ENCODE measurements at places on chromosomes 7 and 10.

DNA sequence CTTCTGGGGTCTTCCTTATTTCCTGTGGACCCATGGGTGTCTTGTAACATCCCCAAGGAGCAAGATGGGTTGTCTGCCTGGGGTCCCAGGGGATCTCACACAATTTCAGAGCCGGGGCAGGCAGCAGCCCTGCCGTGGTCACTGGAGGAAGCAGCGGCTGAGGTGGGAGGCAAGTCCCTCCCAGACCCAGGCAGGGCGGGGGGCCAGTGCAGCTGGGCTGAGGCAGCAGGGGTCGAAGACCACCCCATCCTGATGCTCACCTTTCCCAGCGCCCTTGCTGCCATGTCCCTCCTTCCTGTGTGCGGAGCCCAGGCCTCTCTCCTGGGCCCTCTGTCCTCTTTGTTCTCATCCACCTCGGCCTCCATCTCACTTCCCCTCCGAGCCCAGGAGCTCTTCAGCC, 583.0 kb upstream of the COBL start:
- no peak for DNase-seq

GRCh38 chr10:48517482-48517881, 87.4 kb downstream of the ARHGAP22 start:
- DNase-seq: no peak

- DNase-seq: no peak
Observed at GRCh38 chr10:86979977-86980448, 11.7 kb downstream of the ADIRF start.

GRCh38 chr10:86904600-86904999, 52.8 kb downstream of the MMRN2 start:
- DNase-seq: no peak

DNA sequence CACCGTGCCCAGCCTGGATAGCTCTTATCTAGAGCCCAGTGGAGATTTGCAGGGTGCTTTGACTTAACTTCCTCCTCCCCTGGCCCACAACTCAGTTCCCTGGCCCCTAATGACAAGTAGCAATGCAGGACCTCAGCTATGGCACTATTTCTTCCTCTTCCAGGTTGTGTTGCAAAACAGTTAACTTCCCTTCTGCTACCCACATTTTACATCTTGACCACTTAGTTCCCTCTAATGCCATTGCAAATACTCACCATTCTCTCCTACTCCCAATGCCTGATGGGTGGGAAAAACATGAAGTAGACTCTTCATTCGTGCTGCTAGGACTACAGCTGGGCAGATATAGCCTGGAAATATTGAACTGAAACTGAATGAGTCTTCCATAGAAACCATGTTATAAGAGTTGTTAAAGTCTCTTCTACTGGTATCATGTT, 39.1 kb upstream of the FGL2 start:
- DNase-seq: no peak

- DNase-seq: no peak
Observed at GRCh38 chr10:101576211-101576863, 11.7 kb downstream of the POLL start.

- peak; percentile 6 for DNase-seq
Observed at GRCh38 chr7:103343758-103344452, 662 bp downstream of the DNAJC2 start.

DNA sequence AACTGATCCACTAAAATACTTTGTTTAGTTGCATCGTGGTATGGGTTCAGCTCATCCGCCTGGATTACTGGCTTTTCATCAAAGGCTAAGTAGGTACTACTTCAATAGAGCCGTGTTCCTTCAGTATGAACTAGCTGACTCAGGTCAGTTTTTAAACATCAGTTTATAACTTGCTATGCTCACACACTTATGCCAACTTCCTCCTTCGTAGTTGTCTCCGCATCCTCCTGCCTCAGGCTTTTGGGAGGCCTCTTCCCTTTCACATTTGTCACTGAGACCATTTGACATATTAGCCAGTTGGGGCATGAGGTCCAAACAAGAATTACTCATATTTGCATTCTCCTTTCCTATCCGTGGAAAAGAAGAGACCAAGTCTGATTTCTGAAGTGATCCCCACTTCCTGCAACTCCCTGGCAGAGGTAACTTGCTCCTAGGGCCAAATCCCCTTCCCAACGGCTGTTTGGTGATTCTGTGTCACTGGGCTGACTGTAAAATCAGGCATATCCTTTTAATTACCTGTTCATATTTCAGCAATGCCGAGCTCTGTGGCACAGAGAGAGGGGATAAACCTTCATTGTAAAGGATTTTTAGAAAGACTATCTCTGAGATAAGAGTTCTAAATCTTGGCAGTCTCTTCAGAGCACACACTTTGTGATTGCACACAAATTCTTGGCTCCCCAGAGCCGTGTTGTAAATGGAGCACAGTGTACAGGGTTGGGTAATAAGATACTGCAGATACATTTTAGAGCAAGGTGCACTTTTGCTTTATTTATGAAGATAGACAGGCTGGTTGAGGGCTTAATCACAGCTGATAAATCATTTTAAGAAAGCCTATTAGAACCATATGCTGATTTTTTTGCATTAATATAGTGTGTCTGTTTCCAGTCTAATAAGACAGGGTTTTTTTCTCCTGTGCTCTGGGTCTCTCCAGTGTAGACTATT, 108.0 kb downstream of the CREB5 start:
- DNase-seq: no peak

DNA sequence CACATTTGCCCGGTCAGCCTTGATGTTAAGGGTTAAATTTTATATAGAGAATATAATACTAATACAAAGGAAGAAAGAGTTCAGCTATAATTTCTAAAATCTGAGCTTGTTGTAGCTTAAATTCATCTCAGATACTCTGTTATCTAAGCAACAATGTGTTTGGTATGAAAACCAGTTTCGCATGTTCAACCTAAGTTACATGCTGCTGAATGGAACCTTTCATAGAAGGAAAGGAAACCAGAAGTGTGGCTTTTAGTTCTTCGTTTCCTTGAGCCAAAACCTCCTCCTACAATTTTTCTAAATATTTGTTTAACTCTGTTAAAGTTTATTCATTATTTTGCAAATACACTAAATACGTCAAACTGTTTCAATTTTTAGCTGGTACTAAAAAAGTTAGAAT, 18.5 kb downstream of the AGR2 start:
- DNase-seq: no peak

GRCh38 chr10:3820255-3820654, 35.2 kb upstream of the KLF6 start:
- DNase-seq: no peak

DNA sequence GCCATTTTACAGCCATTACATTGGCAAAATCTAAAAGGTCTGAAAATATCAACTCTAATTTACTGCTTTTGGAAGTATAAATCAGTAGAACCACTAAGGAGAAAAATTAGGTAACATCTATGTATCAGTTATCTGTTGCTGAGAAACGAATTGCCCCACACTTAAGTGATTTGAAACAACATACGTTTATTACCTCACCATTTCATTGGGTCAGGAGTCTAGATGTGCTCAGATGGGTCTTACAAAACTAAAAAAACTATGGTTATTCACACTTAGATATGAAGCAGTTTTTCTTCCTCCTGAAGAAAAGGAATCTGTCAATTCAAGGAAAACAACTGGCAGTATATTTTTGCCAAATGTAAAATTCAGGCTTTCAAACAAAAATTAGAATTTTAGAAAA, 80.1 kb upstream of the APBB1IP start:
- no peak for DNase-seq
